ENCODE measurements at places on chromosomes 6 and 20.

GRCh38 chr6:66940003-66940402 is 1233.0 kb upstream of the EYS start:
- DNase-seq, result no peak
- no peaks in the 10 kb centered on the region for H3K4me1 ChIP-seq
- H3K27ac ChIP-seq, result no peak overlapping the region
- H3K36me3 ChIP-seq, result no peaks in the 10 kb centered on the region

DNA sequence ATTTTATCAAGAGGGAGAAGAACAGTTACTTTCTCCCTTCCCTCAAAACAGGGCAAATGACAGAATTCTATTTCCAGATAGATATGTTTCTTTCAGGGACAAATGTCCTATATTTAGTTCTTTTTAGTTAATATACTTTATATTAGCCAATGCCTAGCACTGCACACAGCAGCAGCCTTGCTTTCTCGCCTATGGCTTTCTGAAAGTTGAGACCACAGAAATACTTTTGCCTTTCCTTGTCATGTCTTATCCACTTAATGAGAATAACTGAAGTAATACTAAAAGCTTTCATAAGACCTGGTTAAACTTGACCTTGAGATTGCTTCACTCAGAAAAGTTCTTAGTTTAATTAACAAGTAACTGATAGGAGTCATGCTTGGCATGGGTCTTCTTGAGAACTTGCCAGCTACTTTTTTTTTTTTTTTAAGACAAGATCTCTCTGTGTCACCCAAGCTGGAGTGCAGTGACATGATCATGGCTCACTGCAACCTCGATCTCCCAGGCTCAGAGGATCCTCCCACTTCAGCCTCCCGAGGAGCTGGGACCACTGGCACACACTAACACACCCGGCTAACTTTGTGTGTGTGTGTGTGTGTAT is 159.3 kb downstream of the CDKAL1 start:
- peaks cover under 1% of the 10 kb centered on the region for H3K4me1 ChIP-seq
- no peak overlapping the region for H3K27ac ChIP-seq
- no peaks in the 10 kb centered on the region for H3K36me3 ChIP-seq
- H3K4me3 ChIP-seq, result no peak overlapping the region
- no peak for DNase-seq

- H3K27me3 ChIP-seq, result no peaks in the 10 kb centered on the region
- H3K4me3 ChIP-seq, result no peak overlapping the region
- DNase-seq, result no peak
- no peak overlapping the region for H3K27ac ChIP-seq
- no peaks in the 10 kb centered on the region for H3K36me3 ChIP-seq
Measured at GRCh38 chr6:36404164-36404563, 16.7 kb upstream of the ETV7 start.

- H3K36me3 ChIP-seq, result no peaks in the 10 kb centered on the region
- no peaks in the 10 kb centered on the region for H3K27me3 ChIP-seq
- no peak for DNase-seq
- H3K4me1 ChIP-seq, result no peaks in the 10 kb centered on the region
- no peak overlapping the region for H3K4me3 ChIP-seq
- H3K27ac ChIP-seq, result no peak overlapping the region
Measured at GRCh38 chr6:170159022-170159965, 131.6 kb downstream of the DLL1 start.

- no peak for DNase-seq
- H3K36me3 ChIP-seq, result no peaks in the 10 kb centered on the region
- no peak overlapping the region for H3K4me3 ChIP-seq
- no peaks in the 10 kb centered on the region for H3K27me3 ChIP-seq
- no peak overlapping the region for H3K27ac ChIP-seq
Measured at GRCh38 chr6:114100215-114100994, 129.5 kb upstream of the HDAC2 start.

GRCh38 chr6:2940851-2941250 is 30.5 kb downstream of the SERPINB6 start:
- H3K27me3 ChIP-seq, result no peaks in the 10 kb centered on the region
- DNase-seq, result no peak
- peak overlapping the region; percentile 50 for H3K4me3 ChIP-seq
- peak overlapping the region; percentile 81 for H3K27ac ChIP-seq

DNA sequence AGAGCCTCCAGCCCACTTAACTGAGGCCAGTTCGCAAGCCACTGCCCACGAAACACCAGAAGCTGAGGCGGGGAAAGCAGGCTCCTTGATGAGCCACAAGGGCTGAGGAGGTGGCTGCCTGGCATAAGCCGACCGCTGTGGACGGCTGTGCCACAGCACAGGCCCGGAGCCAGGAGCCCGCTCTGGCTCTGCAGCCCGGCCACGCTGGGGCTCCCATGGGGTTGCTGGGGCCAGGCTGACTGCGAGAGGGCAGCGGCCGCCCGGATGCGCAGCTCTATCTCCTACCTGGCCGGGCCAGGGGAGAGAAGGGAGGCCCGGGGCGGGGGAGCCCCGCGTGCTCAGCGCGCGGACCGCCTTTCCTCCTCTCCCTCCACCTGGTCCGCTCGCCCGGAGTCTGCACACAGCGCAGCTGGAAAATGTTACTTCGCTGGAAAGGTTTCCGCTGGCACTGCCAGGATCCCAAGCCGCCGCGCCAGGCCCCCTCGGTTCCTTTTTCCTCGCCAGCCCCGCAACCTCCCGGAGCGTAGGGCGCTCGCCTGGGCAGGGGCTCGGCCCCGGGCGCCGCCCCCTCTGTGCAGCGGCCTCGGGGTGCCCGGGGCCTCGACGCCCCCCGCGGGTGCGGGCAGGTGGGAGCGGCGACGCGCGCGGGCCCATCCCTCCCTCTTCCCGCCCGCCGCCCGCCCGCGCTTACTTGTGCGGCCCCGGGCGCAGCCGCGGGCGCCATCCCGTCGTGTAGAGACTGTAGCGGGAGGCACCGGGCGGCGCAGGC is 657 bp downstream of the EMILIN3 start:
- H3K36me3 ChIP-seq, result no peaks in the 10 kb centered on the region
- H3K4me1 ChIP-seq, result no peaks in the 10 kb centered on the region
- DNase-seq, result no peak
- H3K27me3 ChIP-seq, result peaks cover 12% of the 10 kb centered on the region

GRCh38 chr20:35561268-35561667 is 19.4 kb downstream of the ERGIC3 start:
- no peak for DNase-seq
- H3K4me3 ChIP-seq, result no peak overlapping the region
- peaks cover 10% of the 10 kb centered on the region for H3K36me3 ChIP-seq
- H3K4me1 ChIP-seq, result no peaks in the 10 kb centered on the region

DNA sequence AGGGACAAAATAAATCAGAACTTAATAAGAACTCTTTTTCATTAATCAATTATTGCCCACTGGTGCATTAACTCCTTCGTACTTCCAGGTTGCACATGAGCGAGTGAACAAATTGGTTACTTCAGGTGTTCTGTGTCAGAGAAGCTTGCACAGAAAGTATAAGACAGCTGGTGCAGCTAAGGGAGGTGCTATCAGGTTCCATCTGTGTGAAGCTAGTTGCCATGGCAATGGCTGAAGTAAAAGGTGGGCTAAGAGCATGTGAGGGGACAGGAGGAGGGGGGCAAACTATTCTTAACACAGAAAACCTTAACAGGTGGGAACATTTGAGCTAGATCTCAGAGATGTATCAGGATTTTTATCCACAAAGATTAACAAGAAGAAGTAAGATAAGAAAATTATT is 81.6 kb downstream of the MANEA start:
- H3K36me3 ChIP-seq, result no peaks in the 10 kb centered on the region
- no peaks in the 10 kb centered on the region for H3K27me3 ChIP-seq
- no peaks in the 10 kb centered on the region for H3K4me1 ChIP-seq
- no peak overlapping the region for H3K27ac ChIP-seq

DNA sequence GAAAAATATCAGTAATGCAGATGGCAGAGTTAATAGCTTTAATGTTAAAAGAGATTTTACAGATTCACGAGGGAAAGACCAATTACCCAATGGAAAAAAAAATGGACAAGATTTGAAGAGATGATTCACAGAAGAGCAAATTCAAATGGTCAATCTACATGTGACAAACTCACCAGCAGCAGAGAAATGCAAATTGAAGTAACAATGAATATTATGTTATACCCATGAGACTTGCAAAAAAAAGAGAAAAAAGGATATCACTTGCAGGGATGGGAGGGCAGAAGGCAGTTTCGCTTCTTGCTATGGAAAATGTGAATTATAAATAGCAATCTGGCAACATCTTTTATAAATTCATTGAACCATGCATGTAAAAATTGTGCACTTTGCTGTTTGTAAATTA is 55.9 kb downstream of the PROKR2 start:
- H3K27ac ChIP-seq, result no peak overlapping the region
- DNase-seq, result no peak
- H3K4me1 ChIP-seq, result no peaks in the 10 kb centered on the region
- H3K4me3 ChIP-seq, result no peak overlapping the region
- no peaks in the 10 kb centered on the region for H3K27me3 ChIP-seq

- H3K36me3 ChIP-seq, result no peaks in the 10 kb centered on the region
- H3K27me3 ChIP-seq, result peaks cover 7% of the 10 kb centered on the region
- DNase-seq, result no peak
- no peak overlapping the region for H3K27ac ChIP-seq
- H3K4me3 ChIP-seq, result no peak overlapping the region
- no peaks in the 10 kb centered on the region for H3K4me1 ChIP-seq
Measured at GRCh38 chr6:132569170-132569569, 952 bp upstream of the TAAR6 start.

- no peak overlapping the region for H3K27ac ChIP-seq
- no peaks in the 10 kb centered on the region for H3K36me3 ChIP-seq
- H3K4me3 ChIP-seq, result no peak overlapping the region
- DNase-seq, result no peak
- H3K4me1 ChIP-seq, result peaks cover 7% of the 10 kb centered on the region
Measured at GRCh38 chr6:41318261-41318653, 17.2 kb upstream of the NCR2 start.

- peaks cover 19% of the 10 kb centered on the region for H3K4me1 ChIP-seq
- no peak overlapping the region for H3K27ac ChIP-seq
- H3K27me3 ChIP-seq, result no peaks in the 10 kb centered on the region
- no peaks in the 10 kb centered on the region for H3K36me3 ChIP-seq
Measured at GRCh38 chr6:108945681-108946159, 97.5 kb downstream of the ARMC2 start.

All from effector memory CD4-positive, alpha-beta T cell (primary cell).